ENCODE measurements at places on chromosomes 3 and 15.

DNA sequence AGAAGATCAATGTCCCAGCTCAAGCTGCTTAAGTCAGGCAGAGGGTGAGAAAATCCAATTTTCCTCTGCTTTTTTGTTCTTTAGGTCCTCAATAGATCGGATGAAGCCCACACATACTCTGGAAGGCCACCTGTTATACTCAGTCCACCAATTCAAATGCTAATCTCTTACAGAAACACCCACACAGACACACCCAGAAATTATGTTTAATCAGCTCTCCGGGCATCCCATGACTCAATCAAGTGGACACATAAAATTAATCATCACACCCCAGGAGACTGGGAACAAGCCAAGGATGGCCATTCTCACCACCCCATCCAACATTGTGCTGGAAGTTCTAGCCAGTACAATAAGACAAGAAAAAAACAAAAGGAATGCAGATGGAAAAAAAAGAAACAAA is 67.8 kb upstream of the SLC24A5 start:
- no peak for DNase-seq

- DNase-seq: no peak
Observed at GRCh38 chr15:88477904-88478303, 10.4 kb downstream of the MRPS11 start.

GRCh38 chr15:78103406-78104118 is 11.2 kb downstream of the SH2D7 start:
- DNase-seq: no peak

- no peak for DNase-seq
Observed at GRCh38 chr15:36449662-36450145, 129.7 kb upstream of the CDIN1 start.
